H54 (cell line): ENCODE measurements at places on chromosomes 4 and X.
A peak's percentile ranks its signal among the peaks of the same experiment; 100 is the strongest.

GRCh38 chr4:54741202-54741601 lies 83.4 kb downstream of the KIT start:
- DNase-seq = no peak

- DNase-seq = no peak
These were observed 6.5 kb downstream of the SHOX start for GRCh38 chrX:636981-637659.

DNA sequence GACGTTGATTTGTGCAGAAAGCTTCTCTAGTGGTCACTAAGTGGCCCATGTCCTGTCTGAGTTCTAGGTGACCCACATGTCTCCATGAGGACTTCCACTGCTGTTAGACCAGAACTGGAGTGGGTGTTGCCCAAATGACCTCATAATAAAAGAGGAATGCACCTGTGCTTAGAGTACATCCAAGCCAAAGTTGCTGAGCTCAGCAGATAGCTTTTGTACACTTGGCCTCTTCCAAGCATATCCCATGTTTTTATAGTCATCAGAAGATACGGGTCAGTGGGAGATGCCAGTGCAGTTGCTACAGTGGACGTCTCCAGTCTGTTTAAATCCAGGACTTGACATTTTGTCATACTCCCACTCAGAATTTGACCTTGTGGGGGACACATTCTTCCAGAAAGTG lies 37.6 kb upstream of the WDR1 start:
- no peak for DNase-seq

- no peak for DNase-seq
These were observed 125.1 kb downstream of the NSUN7 start for GRCh38 chr4:40874901-40875300.

DNA sequence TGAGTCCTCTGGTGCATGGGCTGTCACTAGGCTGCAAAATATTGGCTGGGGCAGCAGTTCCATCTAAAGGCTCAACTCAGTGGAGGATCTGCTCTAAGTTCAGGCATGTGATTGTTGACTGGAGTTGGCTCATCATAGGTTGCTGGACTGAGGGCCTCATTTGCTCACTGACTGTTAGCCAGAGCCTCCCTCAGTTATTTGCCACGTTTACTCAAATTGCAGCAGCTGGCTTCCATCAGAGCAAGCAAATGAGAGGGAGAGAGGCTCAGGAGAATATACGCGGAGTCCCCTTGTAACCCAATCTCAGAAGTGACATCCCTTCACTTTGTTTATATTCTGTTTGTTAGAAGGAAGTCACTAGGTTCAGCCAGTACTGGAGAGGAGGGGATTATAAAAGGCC lies 54.1 kb downstream of the BMP3 start:
- no peak for DNase-seq

DNA sequence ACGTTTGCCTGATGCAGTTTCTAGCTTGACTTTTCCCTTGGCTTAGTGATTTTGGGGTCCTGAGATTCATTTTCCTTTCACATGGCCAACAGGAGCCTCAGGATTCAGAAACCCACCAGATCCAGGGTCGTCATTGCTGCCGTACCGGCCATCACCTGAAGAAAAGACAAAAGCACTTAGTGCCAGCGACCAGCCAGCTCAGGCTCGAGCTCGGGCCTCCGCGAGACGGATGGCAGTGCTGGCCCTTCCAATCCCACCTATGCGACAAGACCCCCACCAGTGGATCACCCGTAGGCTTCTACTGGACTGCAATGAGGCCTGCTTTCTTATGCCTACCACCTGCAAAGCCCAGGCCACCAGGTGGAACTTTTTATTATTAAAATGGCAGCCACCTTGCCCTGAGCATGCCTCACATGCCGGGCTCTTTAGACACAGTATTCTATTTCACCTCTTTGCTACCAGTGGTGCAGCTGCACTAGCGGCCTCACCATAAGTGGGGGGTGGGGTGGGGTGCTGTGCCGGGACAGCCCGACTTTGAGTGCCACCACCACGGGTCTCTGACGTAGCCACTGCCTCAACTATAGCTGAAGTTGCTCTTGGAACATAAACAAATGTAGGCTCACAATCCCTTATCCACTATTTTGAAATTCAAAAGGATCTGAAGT lies 84.3 kb downstream of the MTMR1 start:
- DNase-seq = no peak

GRCh38 chrX:10054396-10054795 lies 87.2 kb downstream of the CLDN34 start:
- DNase-seq = no peak

DNA sequence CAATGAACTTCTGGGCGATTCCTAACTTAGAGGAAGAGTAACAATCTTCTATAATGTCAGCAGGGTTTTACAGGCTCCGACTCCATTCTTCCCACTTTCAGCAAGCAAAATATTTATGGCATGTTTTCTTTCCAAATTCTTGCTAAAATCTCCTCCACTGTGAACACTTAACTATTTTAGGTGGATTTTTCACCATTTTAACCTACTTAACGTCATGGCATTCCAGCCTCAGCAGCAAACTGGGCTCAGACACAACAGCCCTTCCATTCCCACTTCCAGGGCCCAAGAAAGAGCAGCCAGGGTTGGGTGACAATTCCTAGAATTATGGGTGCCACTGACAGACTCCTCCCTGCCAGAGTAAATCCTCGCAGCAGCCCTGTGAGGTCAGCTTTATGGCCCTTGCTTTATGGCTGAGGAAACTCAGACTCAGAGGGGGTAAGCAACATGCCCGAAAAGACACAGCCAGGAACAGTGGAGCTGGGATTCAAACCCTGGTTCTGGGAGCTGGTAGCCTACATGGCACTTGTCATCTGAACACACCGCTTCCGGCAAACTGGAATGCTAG lies 112.8 kb upstream of the MAP3K15 start:
- no peak for DNase-seq

- DNase-seq = peak; percentile 45
These were observed at the start of gene TMEM165 for GRCh38 chr4:55395529-55396307. TMEM165 (plus strand) TSS chr4:55395957; CDS start chr4:55396190, 233 bp downstream.

- DNase-seq = no peak
These were observed 134.9 kb upstream of the PJA1 start for GRCh38 chrX:69299951-69300714.

DNA sequence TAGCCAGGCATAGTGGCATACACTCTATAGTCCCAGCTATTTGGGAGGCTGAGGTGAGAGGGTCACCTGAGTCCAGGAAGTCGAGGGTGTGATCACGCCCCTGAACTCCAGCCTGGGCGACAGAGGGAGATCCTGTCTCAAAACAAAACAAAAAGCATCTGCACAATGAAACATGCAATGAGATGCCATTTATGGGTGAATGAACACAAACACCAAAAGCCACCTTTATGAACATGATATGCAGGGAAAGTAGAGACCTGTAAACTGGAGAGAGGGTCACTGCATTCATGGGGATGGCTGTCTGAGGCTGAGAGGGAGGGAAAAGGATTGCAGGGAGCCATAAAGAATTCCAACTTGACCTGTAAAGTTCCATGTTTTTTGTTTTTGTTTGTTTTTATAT lies 70.7 kb downstream of the EVC start:
- no peak for DNase-seq

DNA sequence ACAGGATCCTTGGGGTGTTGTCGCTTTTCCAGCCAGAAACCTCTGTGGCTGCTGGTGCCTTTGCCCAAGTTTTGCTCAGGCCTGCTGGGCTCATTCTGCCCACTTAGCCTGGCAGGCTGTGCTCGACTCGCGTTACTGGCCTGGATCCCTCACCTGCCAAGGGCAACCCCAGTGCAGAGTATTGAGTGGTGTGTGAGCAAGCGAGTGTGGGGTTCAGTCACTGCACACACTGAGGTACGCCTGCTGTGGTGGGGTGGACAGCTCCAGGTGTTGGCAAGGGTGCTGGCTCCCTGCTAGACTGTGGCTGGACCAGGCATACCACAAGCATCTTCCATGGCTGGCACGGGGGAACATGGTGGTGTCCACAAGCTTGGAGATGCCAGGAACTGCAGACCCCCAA lies 22.6 kb downstream of the SPCS3 start:
- no peak for DNase-seq

DNA sequence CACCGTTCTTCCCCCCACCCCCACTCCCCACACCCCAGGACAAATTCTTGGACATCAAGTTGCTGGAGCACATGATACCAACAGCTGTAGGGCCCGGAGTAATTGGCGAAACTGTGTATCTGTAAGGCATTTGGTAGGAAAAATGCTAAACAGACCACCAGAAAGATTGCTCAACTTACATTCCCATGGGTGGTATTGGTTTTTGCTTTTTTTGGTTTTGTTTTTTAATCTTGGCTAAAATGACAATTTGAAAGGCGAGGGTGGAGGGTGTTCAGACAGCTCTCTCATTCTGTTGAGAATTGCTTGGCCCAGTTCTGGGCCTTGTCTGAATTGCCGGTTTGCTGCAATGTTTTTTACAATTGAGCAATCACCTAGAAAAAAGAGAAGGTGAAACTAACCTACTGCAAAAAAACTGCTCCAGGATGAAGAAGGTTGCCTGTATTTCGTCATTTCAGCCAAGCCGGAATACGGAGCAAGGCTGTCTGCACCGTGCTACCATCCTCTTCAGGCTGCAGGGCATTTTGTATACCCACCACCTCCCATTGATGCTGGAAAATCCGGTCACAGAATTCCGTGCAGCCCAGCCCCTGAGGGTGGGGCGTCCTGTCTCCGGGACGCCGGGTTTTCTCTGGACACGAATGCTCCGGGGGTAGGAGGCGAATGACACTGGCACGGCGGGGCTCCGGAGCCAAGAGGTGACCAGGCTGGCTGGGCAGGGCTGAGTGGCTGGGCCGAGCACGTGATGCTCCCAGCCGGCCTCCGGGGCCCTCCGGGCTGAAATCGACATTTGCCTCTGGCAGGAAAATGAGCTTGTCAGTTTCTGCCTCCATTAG lies at the start of gene CLCN4:
CLCN4 (plus strand) TSS at position 777 of the 833 bp plus-strand sequence. CDS start 28,058 bp downstream, outside the sequence.
- peak; percentile 45 for DNase-seq

DNA sequence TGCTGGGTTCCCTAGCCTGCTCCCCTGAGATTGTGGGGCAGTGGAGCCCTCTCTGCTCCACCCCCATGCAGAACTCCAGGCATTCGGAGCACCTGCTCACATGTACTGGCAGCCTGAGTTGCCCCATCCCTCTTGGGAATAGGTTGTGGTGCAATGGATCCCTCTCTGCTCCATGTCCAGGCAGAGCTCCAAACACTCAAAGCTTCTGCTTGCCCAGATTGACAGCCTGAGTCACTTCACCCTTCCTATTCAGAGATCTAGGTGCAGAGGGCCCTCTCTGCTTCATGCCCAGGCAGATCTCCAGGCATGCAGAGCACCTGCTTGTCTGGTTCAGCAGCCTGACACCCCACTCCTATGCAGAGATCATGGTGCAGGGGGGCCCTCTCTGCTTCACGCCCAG lies 18.6 kb upstream of the TEX13B start:
- no peak for DNase-seq

- DNase-seq = no peak
These were observed 19.1 kb upstream of the RBM47 start for GRCh38 chr4:40648742-40649281.

DNA sequence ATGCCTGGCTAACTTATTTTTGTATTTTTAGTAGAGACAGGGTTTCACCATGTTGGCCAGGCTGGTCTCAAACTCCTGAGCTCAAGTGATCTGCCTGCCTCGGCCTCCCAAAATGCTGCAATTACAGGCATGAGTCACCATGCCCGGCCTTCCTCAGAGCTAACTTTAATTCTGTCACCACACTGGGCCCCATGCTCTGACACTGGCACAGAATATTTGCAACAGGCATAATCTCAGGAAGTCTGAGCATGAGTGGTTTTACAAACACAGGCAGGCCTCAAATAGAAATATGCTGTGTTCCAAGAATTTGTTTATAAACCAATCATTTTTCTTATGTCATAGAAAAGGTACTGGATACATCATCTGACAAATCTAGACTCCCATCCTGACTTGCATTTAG lies 32.7 kb upstream of the FAM9C start:
- no peak for DNase-seq

DNA sequence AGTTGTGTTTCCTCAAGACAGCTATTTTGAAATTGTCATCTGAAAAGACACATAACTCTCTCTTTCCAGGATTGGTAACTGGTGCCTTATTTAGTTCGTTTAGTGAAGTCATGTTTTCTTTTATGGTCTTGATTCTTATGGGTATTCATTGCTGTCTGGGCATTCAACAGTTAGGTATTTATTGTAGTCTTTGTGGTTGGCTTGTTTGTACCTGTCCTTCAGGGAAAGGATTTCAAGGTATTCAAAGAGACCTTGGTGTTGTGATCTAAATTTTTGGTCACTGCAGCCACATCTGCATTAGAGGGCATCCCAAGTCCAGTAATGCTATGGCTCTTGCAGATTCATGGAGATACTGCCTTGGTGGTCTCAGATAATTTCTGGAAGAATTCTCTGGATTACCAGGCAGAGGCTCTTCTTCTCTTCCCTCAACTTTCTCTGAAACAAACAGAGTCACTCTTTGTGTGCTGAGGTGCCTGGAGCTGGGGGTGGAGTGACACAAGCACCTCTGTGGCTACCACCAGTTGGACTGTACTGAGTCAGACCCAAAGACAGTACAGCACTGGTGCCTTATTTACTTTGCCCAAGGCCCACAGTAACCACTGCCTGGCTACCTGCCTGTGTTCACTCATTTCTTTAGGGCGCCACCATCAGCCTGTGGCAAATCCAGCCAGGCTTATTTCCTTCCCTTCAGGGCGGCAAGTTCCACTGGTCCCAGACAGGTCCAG lies 620.4 kb downstream of the KCNIP4 start:
- no peak for DNase-seq

DNA sequence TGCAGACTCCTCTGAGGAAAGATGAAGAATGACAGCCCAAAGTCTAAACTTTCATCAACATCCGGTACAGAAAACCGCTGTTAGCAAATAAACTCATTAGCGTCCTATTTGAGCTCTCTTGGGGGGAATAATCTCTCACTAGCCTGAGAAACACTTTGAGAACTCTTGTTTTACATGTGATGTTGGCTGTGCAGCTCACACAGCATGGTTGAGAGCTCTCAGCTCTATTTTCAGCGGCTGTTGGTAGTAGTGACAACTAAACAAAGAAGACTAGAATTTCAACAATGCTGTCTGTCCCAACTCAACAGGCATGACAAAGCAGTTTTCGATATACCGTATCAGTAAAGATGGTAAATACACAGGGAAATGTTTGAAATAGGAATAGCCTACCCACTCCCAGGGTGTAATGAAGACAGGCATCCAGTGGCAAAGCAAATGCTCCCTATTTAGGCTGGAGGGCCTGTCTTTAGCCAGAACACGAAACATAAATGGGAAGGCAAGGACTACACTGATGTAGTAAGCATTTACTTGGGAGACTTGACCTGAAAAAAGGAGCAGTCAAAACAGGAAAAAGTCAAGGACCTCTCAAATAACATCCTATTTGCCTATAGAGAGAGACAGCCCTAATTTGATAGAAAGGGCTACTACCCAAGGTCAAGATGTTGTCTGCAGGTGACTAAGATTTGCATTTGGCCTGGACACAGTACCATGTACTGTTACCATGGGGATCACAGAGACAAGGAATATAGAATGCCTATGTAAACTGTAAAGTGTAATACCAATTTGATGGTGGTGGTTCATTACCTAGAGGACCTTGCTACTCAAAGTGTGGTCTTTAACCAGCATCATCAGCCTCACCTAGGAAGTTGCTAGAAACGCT lies 60.4 kb downstream of the PPEF2 start:
- no peak for DNase-seq

DNA sequence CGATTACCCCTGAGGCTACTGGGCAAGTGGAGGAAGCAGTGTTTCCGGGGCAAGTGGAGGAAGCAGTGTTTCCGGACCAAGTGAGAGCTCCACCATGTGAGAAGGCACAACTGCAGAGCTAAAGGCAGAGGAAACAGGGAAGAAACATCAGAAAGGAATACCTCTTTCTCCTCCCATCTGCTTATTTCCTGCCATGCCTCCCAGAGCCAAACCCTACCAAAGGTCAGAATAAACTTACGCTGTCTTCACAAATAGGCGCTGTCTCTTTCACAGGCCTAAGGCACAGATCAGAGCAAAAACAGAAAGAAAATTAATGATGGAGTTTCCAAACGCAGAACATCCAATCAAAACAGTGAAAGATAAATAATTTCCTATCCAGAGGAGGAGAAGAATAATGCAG lies 153.0 kb downstream of the ATOH1 start:
- no peak for DNase-seq
